ENCODE measurements at places on chromosomes 5 and 9.

GRCh38 chr5:155394727-155395126 is 381.2 kb downstream of the KIF4B start:
- no peak for DNase-seq

- DNase-seq = no peak
These were observed 298.0 kb upstream of the PAPPA start for GRCh38 chr9:115855458-115856133.

- no peak for DNase-seq
These were observed 27.7 kb downstream of the G3BP1 start for GRCh38 chr5:151799407-151799806.

- no peak for DNase-seq
These were observed 96.8 kb downstream of the CAMK4 start for GRCh38 chr5:111320953-111321352.

DNA sequence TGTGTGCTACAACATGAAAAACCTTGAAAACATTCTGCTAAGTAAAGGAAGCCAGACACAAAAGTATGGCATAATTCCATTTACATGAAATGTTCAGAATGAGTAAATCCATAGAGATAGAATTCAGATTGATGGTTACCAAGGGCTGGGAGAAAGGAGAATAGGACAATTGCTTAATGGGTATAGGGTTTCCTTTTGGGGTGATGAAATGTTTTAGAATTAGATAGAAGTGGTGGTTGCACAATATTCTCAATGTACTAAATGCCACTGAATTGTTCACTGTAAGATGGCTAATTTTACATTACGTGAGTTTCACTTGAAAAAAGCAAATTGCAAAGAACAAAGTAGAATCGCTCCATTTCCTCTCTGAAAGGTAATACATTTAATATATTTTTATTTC is 43.0 kb upstream of the GAS1 start:
- no peak for DNase-seq

DNA sequence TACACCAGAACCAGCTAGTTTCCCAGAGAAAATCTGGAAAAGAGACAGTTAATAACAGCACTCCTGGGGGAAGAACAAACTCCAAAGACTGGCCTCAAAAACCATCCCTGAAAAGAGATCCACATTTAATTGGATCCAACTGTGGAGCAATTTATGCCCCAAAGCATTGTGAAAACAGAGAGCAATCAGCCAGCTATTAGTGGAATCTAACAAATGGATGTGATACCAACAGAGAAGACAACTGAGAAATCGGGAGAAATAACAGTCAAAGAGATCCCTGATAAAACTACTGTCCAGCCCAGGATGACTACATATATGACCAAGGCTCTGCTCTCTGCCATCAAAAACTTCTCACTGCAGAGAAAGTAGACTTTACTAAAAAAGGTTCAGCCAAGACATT is 40.5 kb upstream of the TRIO start:
- DNase-seq = no peak

- no peak for DNase-seq
These were observed 2.8 kb upstream of the TIFAB start for GRCh38 chr5:135454946-135455345.

DNA sequence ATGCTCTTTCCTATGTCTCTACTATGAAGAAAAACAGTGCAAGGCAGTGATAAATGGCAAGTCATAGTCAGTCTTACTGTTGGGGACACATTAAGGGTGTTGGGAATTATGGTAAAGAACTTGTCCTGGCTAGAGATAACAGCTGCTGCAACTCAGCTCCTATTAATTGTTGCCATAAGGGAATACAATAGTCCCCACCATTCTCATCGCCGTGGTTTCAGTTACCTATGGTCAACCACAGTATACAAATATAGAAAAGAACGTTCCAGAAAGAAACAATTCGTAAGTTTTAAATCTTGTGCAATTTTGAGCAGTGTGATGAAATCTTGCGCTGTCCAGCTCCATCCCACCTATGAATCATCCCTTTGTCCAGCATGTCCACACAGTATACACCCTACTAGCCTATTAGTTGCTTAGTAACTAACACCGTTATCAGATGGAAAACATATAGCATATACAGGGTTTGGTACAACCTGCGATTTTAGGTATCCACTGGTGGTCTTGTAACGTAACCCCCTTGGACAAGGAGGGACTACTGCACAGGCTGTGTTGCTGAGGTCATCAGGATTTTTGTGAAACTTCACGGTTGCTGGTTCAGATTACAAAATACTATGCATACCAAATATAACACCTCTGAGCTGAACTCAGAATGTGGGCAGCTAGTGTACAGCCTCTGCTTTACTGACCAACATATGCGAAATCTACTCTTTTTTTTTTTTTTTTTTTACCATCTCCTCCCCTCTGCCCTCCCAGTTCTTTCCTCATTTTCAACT is 53.5 kb downstream of the ZFR start:
- DNase-seq = no peak

DNA sequence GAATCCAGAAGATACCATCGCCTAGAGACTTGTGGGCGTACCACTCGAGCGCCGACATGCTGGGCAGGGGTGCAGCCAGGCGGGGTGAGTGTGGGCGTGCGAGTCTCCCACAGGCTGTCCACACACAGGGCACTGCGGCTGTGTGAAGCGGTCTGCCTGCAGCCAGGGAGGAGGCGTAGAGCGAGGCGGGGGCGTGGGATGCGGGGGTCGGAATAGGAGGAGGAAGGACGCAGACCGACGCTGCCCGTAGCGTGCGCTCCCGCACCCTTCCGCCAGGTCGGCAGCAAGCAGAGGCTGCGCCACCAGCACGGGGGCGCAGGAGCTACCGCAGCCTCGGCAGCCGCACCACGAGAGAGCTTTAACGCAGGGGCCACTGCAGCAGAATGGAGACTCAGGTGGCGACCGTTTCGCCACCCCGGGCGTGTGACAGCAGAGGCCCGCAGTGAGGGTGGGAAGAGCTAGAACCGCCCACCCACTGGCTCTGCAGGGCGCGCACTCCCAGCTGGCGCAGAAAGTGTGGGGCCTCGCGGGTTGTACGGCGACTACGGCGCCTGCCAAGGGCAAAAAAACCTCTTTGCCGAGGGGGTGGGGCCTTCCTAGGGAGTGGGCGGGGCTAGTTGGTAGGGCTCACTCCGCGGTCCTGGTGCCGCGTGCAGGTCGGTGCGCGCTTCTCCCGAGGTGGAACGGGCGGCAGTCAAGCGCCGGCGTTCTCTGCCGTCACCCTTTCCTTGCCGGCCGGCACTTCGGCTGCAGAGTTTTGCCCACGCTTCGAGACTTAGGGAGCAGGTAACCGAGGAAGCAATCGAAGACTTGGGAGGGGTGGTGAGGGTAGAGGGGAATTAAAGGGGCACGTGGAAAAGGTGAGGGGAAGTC is at the start of the genes MBLAC2 and POLR3G:
MBLAC2 (minus strand) TSS at position 537 of the 873 bp plus-strand sequence; CDS start at position 58, 479 bp downstream.
POLR3G (plus strand) TSS at position 630 of the 873 bp plus-strand sequence. CDS start 10,704 bp downstream, outside the sequence.
- DNase-seq = peak; percentile 82

GRCh38 chr5:169545762-169546161 is 37.8 kb upstream of the SPDL1 start:
- DNase-seq = no peak

DNA sequence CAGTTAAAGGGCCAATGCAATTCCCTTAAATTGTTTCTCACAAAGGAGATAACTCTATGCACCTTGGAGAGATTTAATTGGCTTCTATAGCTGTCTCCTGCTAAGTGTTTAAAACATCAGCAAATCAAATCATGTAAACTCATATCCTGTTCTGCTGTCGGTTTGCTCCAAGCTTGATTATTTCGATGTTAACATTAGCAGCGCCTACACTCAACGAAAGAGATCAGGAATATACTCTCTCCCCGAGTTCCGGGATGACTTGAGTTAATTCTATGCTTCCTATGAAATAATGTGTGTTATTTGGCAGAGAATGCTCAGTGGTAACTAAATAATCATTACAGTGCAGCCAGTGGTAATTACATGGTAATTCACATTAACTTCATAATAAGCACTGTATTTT is 338.6 kb downstream of the EBF1 start:
- DNase-seq = no peak

GRCh38 chr5:168788786-168789185 is 209.6 kb upstream of the PANK3 start:
- DNase-seq = no peak

GRCh38 chr9:82488313-82489200 is 500.0 kb downstream of the SPATA31D1 start:
- no peak for DNase-seq

- DNase-seq = no peak
These were observed 9.0 kb upstream of the IER5L start for GRCh38 chr9:129187042-129187441.

- no peak for DNase-seq
These were observed 116.0 kb downstream of the PSD2 start for GRCh38 chr5:139911425-139912120.

GRCh38 chr5:11069041-11069440 is 308.0 kb upstream of the DAP start:
- no peak for DNase-seq

DNA sequence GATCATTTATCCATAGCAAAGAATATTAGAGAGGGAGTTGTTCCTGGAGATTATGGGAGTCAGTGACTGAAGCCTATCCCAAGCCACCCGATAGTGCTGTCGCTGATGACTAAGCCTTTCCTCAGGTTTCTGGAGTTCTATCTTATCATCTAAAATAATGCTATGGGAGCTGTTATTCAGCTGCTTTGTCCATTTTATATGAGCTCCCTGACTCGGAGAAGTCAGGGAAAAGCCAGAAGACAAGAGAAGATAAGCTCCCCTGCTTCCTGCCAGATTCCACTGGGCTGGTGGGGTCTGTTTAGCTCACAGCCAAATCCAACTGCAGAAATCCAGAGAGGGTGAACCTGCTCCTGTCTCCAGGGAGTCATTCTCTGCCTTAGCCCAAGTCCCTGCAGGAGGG is 148.2 kb downstream of the DROSHA start:
- DNase-seq = no peak

- DNase-seq = no peak
These were observed 337.6 kb downstream of the FGF10 start for GRCh38 chr5:44051591-44051990.

GRCh38 chr9:75461183-75461582 is 372.9 kb downstream of the OSTF1 start:
- DNase-seq = no peak

DNA sequence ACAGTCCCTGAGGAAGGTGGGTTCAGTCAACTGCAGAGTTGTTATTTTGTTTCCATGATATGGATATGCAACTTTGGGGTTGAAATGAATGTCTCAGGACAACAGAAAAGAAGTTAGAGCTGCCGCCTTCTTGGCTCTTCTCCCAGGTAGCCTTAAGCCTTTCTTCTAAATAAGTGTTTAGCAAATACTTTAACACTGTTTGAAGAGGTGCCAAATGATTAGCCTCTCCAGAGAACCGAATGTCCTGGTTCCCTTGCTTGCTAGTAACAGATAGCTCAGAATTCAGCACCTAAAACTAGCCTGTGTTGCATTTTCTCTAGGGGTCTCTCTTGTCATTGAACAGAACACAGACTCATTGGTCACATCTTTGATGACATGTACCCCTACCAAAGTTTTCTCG is 127.7 kb upstream of the PIK3R1 start:
- no peak for DNase-seq

DNA sequence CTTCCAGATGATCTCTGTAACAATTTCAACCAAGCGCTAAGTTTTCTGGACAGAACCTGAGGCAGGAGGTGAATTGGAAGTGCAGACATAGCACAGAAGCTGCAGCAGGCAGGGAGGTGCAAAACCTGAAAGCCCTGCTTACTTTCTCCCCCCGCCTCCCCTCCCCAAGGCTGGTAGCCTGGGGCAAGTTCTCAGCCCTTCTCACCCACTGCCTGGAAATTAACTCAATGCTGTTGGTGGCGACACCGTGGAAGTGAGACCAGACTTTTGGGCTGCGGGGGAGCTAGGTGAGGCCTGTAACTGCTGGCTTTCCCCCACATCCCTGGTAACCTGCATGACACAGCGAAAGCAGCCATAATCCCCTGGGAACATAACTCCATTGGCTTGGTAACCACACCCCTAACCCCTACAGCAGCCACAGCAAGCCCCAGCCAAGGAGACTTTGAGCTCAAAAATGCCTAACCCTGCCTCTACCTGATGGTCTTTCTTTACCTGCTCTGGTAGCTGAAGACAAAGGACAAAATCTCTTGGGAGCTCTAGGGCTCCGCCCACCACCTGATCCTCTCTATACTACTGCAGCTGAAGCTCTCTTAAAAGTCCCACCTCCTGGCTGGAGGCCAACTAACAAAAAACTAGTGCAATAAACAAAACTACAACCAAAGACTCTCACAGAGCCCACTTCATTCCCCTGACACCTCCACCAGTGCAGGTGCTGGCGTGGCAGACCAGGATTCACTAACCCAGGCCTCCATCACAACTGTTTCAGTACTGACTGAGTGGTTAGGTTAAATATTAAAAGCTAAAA is 11.9 kb upstream of the OR13C8 start:
- no peak for DNase-seq

DNA sequence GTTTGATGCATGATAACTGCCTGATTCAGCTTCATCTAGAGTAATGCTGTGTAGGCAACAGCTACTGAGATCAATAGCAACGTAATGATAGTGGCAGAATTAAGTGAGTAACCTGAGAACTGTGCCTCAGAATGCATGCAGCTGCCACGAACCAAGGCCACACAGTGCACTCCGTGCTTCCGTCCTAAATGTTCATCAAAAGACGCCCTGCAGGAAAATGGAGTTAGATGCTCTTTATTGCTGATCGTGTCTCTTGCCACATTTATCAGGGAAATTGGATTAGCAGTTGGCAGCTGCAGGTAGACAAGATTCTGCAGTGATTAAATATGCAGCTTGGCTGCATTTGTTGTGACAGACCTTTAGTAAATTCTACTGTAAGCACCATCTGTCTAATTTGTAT is 107.7 kb upstream of the TLX3 start:
- DNase-seq = no peak

- no peak for DNase-seq
These were observed 26.6 kb downstream of the PCDHAC2 start for GRCh38 chr5:140992828-140993227.

GRCh38 chr9:17088566-17088965 is 46.3 kb upstream of the CNTLN start:
- no peak for DNase-seq

- no peak for DNase-seq
These were observed 16.6 kb upstream of the UNC5A start for GRCh38 chr5:176793736-176794135.

DNA sequence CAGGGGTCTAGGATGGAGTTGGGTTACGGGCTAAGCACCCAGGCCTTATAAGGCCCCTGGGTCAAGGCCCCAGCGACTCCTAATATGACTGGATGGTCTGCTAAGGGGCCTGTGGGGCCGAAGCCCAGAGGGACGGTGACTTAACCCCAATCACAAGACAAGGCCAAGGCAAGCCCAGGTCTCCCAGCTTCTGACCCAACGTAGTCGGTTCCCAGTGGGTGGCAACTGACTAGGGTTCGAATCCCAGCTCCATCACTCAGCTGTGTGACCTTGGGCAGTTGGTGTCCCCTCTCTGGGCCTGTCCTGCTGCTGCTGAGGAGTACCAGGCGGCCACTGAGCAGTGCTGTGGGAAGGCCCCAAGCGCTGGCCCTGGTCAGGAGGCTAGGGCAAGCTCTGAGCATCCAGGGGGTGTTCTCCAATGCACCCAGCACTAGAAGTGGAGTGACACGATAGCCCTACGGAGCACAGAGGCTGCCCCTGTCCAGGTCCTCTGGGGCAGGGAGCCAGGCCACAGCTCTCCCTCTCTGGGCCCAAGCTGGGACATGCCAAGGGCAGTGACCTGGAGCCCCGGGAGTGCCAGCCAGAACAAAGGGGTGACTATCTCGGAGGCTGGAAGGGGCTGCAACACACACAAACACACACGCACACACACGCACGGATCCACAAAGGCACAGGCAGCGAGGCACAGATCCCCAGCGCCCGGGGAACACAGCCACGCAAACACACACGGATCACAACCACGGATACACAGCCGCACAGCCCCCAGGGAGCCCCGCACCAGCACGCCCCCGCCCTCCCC is 512 bp downstream of the AK1 start:
- DNase-seq = no peak
